ENCODE measurements at places on chromosomes 4 and X.

DNA sequence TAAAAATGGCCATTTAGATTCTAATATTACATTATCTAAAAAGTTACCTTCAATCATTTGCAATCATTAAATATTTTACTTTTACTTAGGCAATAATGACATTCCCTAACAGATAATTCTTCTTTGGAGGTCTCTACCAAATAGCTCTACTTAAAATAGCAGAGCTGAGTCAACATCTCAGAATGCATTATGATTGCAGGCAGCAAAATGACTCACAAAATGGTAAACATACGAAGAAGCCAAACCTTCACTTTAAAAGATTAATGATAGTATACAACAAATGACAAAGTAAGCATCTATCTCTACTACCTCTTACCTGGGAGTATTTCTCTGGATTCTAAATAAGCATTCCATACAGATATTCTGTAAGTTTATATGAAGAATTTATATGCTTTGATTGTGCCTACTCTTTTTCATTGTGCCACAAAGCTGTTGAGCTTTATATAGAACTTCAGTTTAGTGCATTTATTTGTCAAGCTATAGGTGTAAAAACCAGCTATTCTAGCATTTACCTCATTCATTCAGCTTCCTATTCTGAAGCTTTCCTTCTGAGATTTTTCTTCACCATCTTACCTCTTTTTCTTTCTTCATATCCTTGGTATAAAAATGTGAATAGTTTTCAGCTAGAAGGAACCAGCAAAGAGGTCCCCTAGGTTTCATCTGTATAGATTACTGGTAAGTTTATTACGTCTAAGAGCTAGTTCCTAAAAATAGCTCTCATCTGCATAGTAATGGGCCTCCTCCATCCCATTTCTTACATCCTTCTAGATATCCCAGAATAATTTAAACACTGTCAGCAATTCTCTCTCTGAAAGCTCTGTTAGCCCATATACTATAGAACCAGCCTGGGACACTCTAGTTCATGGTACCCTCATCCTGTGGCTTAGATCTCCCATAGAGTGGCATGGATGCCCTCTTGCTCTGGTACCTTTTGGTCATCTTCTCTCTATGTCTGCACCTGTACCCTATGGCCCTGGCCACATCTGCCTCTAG is 17.2 kb upstream of the SPCS3 start:
- no peak for DNase-seq

DNA sequence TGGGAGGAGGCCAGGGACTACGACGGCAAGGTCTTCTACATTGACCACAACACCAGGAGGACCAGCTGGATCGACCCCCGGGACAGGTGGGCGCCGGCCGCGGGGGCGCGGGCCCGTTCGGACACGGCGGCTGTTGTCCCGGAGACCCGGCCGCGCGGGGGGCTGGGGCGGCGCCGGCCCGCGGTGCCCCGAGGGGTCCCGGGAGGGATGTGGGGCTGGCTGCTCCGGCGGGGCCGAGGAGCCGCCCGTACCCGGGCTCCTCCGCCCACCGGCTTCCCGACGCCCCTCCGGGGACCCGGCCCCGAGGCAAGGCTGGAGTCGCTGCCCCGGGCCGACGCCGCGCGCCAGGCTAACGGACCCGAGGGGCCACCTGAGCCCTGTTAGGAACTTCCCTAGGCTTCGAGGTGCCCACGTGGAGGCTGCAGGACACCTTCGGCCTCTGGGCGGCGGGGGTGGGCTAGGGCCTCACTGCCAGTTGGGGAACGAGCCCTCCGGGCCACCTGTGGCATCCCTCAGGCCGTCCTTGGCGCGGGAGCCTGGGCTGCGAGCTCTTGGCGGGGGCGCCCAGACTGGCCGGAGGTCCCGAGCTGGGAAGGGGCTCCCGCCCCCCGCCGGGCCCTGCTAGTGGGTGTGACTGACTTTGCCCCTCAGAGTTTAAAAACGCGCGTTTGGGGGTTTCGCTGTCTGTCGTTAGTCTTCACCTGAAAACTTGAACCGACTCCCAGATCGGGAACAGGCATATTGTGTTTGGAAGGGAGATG is 660 bp downstream of the WWC2 start:
- no peak for DNase-seq

DNA sequence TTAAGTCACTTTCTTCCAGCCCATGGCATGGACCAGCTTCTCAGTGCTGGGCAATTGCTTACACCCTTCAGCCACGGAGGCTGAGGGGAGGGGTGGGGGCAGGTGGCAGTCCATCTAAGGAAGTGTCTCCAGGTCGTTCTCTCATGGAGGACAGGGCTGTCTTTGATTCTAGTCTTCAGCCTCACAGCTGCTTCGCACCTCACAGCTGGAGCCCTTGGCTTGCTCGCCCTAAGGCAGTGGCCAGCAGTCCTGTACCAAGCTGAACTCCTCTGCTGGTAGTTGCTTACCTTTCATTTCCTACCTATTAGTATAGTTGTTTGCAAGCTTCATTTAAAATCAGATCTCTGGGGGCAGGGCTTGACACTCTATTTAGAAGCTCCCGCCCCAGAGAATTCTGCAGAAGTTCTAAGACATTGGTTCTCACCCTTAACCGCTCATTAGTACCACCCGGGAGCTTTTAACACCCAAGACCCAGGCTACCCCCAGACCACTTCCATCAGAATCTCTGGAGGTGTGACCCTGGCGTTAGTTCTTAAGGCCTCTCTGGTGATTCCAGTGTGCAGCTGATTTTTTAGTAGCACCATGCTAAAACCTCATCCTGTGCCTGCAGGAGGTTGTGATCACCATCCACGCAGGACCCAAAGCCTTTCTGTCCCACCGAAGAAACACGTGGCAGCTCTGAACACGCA is 386.8 kb downstream of the UNC5C start:
- no peak for DNase-seq

- no peak for DNase-seq
Measured at GRCh38 chr4:18366892-18367291, 345.3 kb upstream of the LCORL start.

DNA sequence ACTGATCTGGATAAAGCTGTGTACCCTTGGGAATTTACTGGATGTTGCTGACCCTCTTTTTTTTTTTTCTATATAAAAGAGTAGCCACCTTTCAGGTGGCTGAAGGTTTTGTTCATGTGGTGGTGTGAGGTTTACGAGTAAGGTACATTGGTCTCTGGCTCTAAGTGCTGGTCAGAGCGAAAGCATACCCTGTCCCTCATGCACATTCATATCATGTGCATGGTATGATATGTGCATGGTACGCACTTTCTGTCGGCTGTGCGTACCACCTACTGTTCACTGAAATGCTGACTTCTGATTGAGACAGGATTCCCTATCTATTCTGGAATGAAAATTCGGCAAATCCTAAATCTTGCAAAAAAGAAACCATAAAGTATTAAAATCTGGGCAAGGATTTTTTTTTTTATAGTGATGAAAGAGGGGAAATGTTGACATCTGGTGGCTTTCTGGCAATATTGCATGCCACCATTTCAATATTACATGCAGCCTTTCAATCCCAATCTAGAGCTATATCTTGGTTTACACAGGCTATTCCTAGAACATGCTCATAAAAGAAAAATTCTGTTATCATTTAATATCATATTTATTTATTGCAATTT is 32.8 kb downstream of the FAM149A start:
- DNase-seq: no peak

- DNase-seq: no peak
Measured at GRCh38 chr4:145545538-145546174, 64.0 kb downstream of the SMAD1 start.

- no peak for DNase-seq
Measured at GRCh38 chr4:164761241-164761640, 7.3 kb downstream of the SMIM31 start.

GRCh38 chrX:39808471-39808917 is 289.3 kb downstream of the BCOR start:
- DNase-seq: no peak

GRCh38 chr4:174292473-174292872 is 8.8 kb downstream of the CEP44 start:
- DNase-seq: no peak

- no peak for DNase-seq
Measured at GRCh38 chr4:62394766-62395165, 1194.6 kb downstream of the ADGRL3 start.

DNA sequence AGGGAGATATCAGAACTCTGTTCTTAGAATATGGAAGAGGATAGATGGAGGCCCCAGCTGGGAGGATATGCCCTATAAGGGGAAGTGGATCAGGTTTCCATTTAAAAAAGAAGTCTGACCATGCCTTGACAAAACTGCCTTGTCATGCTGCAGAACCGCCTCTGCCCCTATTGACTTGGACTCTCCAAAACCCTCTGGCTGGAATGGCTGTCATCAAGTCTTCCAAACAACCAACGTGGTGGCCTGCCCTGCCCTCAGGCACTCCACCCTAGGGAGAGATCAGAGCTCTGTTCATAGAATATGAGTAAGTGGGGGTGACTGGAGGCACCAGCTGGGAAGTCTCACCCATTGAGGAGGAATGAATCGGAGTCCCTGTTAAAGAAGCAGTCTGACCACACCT is 114.9 kb downstream of the VSIG4 start:
- no peak for DNase-seq

DNA sequence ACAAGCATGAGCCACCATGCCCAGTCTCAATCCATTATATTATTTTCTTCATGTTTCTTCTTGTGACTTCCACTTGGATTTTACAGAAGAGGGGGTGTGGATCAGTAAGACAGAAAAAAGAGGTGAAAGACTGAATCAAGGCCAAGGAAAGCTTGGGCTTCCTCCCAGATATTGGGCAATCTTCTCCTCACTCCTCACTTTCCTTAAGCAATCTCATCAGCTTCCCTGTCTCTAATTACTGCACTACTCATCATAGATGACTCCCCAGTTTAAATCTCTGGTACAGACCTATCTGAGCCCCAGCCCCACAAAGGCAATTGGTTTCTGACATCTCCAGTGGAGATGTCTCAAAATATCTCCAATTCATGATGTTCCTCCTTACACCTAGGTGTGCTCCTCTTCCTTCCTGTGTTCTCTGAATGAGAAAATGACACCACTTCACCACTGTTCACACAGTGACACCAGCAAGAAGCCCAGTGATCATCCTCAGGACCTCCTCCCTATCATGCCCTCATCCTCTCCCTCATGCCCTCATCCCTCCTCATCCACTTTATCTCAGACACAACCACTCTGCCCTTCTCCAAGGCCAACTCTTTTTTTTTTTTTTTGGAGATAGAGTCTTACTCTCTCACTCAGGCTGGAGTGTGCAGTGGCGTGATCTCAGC is 44.8 kb upstream of the HERC6 start:
- DNase-seq: no peak

DNA sequence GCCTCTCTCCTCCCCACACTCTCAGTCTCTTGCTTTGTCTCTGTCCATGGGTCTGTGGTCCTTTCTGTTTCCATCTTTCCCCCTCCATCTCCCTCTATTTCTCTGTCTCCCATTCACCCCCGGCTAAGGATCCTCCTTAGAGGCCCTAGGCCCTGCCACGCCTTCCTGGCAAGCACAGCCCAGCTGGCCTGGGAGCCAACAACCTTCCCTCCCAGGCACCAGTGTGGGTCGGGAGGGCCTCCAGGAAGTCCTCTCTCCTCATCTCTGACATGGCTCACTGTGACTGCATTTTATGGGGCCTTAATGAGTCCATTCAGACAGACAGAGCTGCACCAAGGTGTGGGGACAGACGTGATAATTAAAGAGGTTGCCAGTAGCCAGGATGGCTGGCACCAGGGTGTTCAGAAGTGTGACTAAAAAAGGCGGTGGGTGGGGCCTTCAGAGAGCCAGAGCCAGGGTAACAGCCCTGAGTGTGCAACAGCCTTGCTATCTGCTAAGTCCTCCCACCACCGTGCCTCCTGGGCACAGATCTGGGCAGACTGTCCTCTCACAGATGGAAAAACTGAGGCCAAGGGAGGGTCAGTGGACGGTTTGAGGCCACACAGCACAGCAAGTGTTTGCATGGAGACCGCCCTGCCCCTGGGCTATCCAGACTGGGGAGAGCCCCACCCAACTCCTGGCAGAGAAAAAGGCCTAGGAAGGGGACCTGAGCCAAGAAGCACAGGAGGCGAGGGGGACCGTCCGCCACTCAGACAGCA is 31.5 kb downstream of the BLOC1S4 start:
- no peak for DNase-seq

- no peak for DNase-seq
Measured at GRCh38 chrX:39821709-39822095, 276.1 kb downstream of the BCOR start.

DNA sequence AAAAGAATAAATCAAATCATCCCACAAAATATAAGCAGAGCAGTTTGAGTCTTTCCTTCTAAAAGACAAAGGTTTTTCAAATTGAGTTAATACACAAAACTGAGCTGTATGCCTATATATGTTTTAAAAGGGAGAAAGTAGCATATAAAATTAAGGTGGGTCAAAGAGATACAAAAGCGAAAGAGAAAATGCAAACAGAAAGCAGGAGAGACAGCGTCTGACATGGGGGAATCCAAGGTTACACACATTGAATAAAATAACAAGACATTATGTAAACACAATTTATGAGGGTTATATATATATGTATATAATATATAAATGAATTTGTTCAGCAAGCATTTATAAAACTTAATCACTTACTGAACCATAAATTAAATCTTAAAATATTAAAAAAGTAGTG is 276.1 kb upstream of the LCORL start:
- DNase-seq: no peak

DNA sequence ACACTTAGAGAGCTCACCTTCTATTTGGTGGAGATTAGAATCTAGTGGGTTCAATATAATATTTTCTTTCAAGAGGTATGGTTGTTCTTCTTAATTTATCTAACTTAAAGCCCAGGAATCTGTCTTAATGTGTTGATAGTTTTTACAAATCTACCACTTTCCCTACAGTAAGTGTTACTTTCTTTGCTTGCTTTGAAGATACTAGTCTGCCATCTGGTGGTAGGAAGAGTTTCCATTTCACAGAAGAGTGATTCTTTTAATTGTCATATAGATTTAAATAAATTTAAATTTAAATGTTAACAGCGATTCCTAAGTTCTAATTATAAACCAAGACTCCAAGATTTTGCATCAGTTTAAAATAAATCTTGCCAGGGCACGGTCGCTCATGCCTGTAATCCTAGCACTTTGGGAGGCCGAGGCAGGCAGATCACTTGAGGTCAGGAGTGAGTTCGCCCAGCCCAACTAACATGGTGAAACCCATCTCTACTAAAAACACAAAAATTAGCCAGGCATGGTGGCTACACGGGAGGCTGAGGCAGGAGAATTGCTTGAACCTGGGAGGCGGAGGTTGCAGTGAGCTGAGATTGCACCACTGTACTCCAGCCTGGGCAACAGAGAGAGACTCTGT is 43.5 kb downstream of the NUDT9 start:
- DNase-seq: no peak

DNA sequence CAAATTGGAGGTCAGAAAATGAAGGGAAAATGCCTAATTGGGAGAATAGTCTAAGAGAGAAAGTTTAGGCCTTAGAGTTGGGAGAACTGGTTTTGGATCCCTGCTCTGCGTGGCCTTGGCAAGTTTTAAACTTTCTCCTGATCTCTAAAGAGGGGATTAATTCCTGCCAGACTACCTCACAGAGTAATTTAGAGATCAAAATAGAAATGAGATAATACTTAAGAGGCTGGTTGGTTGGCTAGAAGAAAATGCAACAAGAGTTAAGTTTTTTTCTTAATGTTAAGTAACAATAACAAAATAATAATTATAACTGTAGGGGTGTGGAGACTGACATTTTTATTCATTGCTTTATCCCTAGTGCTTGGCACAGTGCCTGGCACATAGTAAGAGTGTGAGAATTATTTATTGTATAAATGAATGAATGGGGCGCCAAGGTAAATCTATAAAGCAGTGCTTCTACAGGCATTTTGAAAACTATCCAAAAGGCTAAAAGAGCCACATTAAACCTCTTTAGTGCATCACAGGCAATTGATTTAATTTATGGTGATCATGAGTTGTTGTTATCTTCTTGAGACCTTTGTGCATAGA is 160.5 kb downstream of the RASL11B start:
- no peak for DNase-seq

GRCh38 chr4:43423276-43423675 is 530.8 kb downstream of the GRXCR1 start:
- no peak for DNase-seq
